ENCODE measurements at places on chromosomes 3 and 15.

GRCh38 chr3:17891139-17891856 lies 148.9 kb upstream of the TBC1D5 start:
- no peak for DNase-seq

- no peak for DNase-seq
These were observed 232.5 kb downstream of the FOXP1 start for GRCh38 chr3:71350998-71351397.

GRCh38 chr3:158625881-158626280 lies 18.4 kb upstream of the GFM1 start:
- DNase-seq, result no peak

- no peak for DNase-seq
These were observed 22.8 kb downstream of the ZPLD1 start for GRCh38 chr3:102457644-102458043.

DNA sequence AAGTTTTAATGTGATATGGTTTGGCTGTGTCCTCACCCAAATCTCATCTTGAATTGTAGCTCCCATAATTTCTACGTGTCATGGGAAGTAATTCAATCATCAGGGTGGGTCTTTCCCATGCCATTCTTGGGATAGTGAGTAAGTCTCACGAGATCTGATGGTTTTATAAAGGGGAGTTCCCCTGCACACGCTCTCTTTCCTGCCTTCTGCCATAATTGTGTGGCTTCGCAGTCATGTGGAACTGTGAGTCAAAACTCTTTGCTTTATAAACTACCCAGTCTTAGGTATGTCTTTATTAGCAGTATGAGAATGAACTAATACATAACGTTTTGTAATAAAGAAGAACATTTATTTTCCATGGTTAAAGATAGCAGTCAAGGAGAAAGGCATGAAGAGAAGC lies 39.2 kb upstream of the GOLIM4 start:
- no peak for DNase-seq

DNA sequence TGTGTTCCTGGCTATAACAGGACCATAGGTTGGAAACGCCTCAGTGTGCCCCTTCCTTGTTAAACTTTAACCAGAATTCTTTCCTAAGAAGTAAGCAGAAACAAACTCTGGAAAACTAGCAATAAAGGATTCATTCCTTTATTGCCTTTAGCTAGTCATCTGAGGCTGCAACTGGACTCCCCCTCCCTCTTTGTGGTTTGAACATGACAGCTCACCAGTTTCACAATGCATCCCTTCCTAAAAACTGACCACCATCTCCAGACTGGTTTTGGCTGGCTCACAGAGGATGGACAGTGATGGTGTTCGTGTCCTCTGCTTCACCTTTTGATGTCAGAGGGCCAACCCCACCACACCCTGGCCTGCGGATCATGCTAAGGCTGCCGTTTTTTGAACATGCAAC lies 27.9 kb upstream of the TGFBR2 start:
- DNase-seq, result no peak

GRCh38 chr15:90949979-90950675 lies 4.6 kb upstream of the RCCD1 start:
- no peak for DNase-seq

- no peak for DNase-seq
These were observed 58.0 kb upstream of the LRTM1 start for GRCh38 chr3:54985856-54986255.

GRCh38 chr3:159664006-159664405 lies 324.6 kb upstream of the IL12A start:
- no peak for DNase-seq

GRCh38 chr3:194714564-194714963 lies 28.9 kb downstream of the FAM43A start:
- no peak for DNase-seq

- DNase-seq, result no peak
These were observed 488.7 kb downstream of the AGBL1 start for GRCh38 chr15:86568378-86568777.

- no peak for DNase-seq
These were observed 243.2 kb downstream of the PDZRN3 start for GRCh38 chr3:73381551-73381950.

- no peak for DNase-seq
These were observed 331.8 kb downstream of the FGF12 start for GRCh38 chr3:192395506-192395905.
